ENCODE measurements at places on chromosomes 2 and 18.

DNA sequence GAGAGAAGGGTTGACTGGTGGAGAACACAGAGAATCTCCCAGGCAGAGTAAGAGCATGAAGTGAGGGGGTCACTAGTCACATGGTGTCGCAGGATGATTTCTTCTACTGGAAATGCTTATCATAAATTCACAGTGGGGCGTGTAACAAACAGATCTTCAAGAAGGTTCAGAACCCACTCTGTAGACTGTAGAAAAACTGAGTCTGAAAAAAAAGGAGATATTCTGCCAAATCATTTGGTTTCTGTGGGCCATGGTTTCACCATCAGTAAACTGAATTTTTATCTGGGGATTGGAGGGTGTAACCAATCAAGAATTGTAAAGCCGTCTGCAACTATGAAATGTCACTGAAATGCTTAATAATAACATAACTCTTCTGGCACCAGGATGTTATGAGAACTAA lies 15.0 kb downstream of the TPGS2 start:
- DNase-seq = no peak

GRCh38 chr2:235949567-235950472 lies 218.4 kb downstream of the GBX2 start:
- DNase-seq = no peak

DNA sequence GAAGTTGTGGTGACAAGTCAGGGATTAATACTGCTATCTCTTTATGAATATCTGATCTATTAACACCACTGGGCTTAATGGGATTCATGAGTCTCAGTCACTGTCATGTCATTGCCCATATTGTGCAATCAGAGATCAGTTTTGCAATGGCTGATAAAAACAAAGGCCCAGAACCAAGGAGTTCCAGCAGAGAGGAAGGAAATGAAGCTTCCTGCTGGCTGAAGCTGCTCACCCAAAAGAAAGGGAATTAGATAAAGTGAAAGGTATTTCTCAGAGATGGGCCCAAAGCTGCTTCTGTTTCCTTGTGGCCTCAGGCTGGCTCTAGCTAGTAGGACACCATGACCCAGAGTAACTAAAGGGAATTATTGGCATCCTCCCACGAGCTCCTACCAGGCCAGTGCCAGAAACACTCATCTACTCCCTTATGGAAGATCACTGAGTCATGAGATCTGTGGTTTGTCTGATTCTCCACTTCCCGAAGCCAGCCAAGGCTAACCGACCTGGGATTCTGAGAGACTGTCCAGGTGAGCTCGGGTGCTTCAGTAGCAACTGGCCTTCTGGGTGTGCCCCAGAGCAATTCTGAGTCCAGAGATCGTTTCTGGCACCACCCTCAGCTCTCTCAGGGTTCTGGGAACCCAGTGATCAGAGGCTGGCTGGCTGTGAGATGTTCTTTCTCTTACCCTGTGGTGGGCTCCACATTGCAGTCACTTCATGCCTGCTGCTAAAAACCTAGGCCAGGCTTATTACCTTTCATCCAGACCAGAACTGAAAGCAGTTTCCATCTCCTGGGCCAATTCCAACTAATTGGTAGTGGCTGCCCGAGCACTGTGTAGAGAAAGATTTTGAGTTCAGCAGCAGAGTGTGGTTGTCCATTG lies 129.5 kb upstream of the PELI1 start:
- no peak for DNase-seq

GRCh38 chr18:45745817-45746461 lies 22.0 kb downstream of the SLC14A1 start:
- DNase-seq = no peak

DNA sequence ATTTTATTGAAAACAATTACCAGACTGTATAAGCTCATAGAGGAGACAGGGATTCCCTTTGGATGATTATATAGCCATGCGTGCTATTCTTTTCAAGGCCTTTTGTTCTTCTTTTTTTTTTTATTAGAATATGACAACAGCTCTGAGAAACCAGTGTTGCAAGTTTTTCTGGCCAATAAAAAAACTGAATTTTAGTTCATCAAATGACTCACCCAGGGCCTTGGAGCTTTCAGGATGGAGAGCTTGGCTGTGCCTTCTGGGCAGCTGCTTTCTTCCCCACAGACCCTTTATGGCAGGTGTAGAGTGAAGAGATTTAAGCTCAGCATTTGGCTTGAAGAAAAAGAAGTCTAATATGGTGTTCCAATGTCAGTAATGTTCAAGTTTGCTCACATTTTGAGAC lies 497.9 kb upstream of the FANCL start:
- DNase-seq = no peak

DNA sequence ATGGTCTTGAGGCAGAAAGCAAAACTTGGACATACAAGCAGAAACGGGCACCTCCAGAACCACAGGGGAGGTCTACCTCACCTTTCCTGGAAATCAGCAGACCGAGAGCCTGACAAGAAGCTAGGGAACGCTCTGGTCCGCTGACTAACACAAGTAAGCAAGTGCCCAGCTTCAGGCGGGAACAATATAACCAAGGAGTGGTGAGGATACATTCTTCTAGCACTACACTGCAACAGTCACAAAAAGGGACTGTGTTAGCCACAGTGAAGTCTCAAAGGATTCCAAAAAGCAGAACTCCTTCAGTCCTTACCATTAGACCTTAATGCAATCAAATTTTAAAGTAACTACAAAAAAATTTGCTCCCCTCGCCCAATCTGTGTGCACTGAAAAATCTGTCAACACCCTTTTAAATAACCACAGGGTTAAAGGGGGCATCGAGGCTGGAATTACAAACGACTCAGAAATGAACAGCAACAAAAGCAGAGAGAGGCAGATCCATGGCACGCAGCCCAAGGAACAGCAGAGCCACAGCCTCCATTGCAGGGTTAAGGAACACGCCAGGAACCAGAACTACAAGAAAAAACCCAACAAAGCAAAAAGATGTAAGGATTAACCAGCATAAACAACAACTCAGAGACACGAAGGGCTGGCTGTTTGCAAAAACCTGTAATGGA lies 7.1 kb downstream of the THAP4 start:
- DNase-seq = no peak

DNA sequence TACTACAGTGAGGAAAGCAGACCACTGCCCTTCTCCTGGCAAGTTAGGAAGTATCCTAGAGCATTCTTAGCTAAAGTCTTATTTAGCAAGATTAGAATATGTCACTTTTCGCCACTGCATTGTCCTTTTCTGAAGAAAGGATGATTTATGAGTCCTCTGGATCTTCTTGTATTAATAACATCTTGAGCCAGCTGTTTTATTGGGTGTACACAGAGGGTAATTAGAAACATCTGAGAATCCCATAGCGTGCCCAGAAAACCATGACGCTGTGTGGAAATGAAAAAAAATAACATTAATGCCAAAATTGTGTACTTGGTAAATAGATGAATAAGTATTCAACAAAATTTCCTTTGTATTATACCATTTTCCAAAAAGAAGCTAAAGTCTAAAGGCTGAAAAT lies 198.7 kb downstream of the LTBP1 start:
- no peak for DNase-seq

DNA sequence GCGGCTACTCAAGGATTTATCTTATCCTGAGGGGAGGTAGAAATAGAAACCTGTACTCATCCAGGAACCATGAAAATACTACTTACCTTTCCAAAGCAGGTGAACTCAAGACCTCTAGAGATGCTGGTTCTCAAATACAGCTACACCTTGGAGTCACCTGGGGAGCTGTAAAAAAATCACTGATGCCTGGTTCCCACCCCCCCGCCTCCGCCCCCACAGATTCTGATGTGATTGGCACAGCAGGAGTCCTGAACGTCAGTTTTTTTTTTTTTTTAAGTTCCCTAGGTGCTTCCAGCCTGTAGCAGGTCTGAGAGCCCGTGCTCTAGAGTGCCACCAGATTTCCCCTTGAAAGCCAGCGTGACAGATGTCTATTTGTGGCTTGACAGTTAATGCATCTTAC lies 113.6 kb downstream of the MRO start:
- peak; percentile 45 for DNase-seq

DNA sequence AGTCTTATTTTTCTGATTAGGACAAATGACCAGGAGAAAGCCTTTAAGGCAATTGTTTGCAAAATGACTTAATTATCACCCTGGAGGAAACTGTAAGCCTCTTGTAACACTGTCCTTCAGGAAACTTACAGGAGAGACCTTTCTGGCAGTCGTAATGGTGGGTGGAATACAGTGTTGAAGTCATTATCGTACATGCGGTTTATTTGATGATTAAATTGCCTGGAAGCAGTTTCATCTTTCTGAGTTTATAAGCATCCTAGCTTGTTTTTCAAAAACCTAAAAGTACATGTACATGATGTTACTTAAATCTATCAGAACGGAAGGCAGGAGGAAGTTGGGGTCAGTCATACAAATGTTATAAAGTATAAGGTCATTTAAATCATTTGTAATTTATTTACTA lies 86.2 kb upstream of the RAB27B start:
- no peak for DNase-seq

GRCh38 chr2:200138391-200139124 lies 167.9 kb upstream of the SPATS2L start:
- no peak for DNase-seq

Measured in NCI-H1092 (cell line).